ENCODE measurements at places on chromosomes 2 and 18.

- DNase-seq: no peak
Observed at GRCh38 chr2:113229795-113230194, 48.9 kb downstream of the PAX8 start.

GRCh38 chr2:135586148-135586547, 54.9 kb downstream of the R3HDM1 start:
- no peak for DNase-seq

DNA sequence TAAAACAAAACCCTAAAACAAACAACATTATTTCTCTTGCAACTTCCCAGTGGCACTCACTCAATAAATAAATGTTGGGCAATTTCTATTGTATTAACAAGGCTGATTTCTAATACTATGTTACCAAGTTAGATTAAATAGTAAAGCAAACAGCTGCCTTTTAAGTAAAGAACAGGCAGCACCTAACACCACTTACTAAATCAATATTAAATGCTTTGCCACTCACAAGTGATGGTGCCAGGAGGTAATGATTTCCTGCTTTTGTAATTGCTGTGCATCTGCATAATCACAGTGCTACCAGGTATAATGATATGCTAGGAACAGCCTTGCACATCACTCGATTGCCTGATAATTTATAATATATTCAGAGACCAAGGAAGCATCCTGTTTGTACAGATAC, 276.5 kb downstream of the NBAS start:
- no peak for DNase-seq

DNA sequence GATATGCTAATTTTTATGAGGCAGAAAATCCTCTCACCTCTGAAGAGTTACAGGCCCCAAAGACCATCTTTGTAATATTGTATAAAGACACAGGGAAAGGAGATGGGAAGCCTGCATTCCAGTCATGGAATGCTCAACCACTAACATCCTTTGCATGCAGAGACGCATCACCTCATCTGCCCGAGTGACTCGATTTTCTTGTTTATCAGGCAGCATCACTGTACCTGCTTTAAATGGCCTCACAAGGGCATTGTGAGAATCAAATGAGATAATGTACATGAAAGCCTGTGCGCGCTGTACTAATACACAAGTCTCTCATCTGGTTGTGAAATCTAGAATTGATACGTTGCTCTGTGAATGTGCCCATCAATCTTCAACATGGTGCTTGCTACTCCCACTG, 10.2 kb upstream of the TMEM247 start:
- DNase-seq: no peak

- no peak for DNase-seq
Observed at GRCh38 chr2:229947544-229947943, 25.2 kb downstream of the FBXO36 start.

DNA sequence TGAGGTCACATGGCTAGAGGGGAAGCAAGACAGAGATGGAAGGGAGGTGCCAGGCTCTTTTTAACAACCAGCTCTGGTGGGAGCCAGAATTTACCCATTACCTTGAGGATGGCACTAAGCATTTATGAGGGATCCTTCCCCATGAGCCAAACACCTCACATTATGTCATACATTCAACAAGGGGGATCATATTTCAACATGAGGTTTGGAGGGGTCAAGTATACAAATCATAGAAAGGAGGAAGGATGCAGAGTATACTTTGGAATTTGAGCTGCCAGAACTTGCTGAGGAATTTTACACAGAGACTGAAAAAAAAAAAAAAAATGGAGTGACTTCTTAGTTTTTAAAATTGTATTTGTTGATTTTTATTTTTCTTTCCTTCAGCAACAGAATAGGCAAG, 891.4 kb downstream of the CCDC85A start:
- no peak for DNase-seq

DNA sequence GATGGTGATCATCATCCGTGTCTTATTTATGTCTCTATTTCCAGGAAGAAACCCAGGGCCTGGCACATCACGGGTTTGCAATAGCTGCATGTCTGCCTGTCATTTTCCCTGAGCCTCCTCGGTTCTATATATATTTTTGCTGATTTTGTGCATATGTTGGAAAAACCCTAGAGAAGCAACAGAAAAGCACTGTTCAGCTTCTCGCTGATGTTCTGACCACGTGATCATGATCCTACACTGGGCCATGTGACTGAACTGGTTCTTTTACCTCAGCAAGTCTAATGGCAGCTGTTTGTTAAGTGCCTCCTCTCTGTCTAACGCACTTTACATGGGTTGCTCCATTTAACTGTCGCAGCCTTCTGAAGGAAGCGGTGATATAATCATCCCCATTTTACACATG, 71.3 kb downstream of the CMPK2 start:
- DNase-seq: no peak

DNA sequence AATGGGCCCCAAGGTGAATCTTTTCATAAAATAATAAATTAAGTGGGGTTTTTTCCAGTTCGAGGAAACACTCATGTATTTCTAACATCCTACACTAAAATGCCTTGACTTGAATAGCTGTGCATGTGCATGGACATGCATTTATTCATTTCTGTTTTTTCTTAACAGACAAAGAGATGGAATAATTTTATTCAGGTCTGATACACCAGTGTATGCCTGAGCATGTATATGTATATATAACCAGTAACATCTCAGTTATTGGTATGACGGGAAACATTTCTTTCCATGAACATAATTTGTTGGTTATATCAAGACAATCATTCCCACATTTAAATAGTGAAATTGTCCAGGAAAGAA, 468.7 kb upstream of the TNP1 start:
- DNase-seq: no peak

DNA sequence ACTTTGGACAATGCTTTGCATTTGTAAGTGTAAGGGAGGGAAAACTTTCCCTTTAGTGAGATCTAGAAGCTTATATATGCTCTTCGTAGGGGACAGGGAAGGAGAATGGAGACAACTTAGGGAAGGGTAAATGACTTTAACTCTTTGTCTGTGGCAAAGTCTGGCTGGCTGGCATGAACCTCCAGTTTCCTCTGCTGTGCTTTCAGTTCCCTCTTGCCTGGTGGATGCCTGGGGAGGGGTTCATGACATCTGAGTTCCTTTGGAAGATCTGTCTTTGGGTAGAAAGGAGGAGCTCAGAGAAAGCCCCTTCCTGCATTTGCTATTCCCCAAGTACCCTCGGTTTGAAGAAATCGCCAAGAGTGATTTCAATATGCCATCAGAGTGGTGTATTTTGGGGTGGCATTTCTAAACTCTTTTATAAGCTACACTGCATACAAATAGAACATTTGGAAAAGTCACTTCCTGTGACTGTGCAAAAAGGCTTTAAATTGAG, 143.6 kb downstream of the VAPA start:
- DNase-seq: no peak
